ENCODE measurements at places on chromosomes 3 and 15.

- DNase-seq: no peak
Measured at GRCh38 chr3:16768956-16769355, 115.8 kb upstream of the PLCL2 start.

DNA sequence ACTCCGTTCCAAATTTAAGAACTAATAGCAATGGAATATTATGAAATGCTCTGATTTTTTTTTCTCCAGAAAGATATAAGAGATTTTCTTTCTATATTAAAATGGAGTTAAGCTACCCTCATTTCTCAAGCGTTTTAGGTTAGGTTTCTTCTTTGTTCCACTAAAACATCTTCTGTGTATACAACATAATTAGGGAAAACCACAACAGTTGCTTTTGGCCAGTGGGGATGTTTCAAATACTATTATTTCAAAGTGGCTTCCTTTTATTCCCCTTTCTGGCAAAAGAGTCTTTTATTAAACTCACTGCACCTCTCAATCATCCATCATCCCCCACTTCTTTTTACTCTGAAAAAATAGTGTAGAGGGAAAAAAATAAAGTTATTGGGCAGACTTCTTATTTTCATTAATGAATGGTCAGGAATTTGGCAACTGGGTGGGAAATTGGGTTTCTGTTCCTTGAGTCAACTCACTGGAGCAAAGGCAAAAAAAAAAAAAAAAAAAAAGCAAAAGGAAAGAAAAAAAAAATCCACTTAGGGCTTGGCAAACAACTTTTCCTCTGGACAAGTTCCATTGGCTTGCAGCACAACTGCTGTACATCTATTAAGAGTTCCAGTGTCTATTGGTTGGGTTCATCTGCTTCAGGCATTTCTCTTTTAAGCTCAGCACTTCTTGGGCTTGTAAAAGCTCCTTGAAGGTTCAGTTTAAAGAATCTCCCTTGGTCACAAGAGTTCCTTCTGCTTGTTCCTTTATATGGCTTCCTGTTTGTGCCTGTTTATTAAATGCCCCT is 963.4 kb downstream of the ROBO1 start:
- no peak for DNase-seq

DNA sequence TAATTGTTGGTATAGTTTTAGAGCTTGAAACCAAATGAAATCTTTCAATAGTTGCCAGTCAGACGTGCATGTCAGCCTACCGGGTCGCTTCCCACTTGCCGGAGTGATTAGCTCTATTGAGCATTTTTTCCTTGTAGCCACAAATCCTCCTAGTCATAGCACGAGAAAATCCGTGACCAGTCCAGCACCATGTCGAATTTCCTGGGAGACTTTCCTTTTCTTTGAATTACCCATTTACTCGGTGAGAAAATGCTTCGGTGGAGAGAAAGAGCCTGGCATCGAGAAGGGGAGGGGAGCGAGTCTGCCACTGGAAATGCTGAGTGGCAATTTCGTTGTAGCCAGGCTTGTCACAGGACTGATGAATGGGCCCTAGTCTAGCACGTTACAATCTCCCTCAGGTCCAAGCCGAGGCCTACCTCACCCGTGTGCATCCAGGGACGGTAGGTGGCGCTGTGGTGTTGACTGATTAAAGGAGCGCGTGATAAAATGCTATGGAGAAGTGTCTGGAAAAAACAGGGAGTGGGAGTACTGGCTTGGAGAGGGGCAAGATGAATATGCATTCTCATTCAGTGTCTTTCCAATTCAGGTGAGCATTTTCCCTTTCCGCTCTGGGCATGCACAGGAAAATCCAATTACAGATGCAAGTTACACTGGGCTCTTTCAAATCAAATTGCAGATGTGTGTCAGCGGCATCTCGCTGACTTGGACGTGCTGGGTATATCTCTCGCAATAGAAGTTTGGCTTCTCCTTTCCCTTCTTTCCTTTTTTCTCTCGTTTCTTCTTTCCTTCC is 238.8 kb downstream of the EDEM1 start:
- DNase-seq: peak; percentile 31

DNA sequence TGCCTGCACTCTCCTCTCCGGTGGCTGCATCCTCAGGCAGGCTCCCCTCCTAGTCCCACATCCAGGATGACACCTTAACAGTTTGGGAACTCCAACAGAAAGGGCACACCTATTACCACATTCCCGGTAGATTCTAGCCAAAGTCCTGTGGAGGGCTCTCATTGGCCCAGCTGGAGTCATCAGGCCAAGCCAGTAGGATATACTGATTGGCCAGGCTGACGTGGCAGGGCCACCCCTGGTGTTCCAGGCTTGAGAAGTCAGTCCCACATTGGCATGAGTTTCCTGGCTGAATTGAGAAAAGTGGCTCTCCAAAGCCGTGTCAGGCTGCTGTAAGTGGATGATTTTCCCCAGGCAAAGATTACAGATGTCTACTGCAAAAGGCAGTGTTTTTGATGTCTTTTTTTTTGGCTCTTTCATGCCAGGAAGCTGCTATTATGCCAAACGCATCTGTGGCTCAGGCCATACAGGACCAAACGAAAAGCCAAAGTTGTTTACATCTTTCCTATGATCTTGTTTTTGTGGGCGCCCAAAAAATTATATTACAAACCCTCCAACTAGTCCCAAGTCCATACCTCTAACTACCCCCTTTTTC is 6.6 kb upstream of the BLM start:
- no peak for DNase-seq

DNA sequence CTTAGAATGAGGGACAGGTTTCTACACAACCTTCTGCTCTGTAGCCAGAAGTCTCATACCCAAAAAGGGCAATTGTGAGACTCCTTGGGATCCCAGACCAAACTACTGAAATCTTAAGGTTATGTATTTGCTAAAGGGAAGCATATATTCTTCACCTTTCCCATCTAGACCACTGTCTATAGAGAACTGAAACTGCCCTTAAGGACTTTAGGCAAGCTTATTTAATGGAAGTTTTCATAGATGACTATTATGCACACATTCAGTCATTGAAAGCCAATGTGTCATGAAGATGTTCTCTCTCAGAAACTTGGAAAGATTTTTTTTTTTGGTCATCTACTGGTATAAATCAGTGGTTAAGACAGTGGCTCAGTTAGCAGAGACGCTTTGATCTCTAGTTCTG is 365.3 kb downstream of the MCTP2 start:
- DNase-seq: no peak

DNA sequence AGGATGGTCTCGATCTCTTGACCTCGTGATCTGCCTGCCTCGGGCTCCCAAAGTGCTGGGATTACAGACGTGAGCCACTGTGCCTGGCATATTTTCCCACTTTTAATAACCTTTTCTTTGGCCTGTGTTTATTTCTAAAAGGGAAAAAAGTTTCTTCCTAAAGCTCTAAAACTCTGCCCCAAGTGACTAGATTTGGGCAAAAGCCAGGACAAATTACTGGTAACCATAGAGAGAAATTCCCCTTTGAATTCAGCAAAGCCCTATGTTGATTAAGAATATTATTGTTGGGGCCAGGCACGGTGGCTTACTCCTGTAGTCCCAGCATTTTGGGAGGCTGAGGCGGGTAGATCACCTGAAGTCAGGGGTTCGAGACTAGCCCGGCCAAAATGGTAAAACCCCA is 11.5 kb upstream of the TRPM7 start:
- no peak for DNase-seq

- no peak for DNase-seq
Measured at GRCh38 chr15:63240109-63240508, 37.3 kb upstream of the APH1B start.

- DNase-seq: no peak
Measured at GRCh38 chr15:58520936-58521292, 89.1 kb downstream of the LIPC start.

- DNase-seq: no peak
Measured at GRCh38 chr3:172973799-172974198, 167.2 kb downstream of the SPATA16 start.

DNA sequence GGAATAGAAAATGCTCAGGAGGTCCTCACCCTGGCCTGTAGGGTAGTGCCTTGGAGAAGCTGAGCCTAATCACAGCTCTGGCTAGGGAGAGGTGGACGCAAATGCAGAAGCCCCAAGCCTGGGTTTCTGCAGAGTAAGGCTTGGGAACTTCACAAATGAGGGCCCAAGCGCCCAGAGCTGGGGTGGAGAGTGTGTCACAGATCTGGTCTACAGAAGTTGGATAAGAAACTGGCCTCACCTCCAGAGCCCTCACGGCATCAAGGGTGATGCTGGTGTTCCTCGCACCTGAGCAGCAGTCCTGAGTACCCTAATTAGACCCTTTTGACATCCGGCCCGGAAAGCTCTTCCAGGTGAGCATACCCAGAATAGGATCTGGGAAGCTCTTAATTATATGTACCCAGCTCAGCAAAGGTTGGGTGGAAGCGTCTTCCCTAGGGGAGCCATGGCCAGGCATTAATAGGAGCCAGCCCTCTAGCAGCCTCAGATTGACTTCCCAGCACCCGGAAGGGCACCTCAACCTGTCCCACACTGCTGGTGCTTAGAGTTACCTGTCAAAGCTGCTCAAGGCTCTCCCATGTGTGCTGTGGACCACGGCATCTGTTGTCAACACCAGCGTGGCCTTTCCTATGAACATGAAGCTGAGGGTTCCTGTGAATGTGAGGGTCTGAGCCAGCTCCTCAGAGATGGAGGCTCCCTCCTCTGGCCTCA is 31.8 kb downstream of the RBM5 start:
- no peak for DNase-seq

DNA sequence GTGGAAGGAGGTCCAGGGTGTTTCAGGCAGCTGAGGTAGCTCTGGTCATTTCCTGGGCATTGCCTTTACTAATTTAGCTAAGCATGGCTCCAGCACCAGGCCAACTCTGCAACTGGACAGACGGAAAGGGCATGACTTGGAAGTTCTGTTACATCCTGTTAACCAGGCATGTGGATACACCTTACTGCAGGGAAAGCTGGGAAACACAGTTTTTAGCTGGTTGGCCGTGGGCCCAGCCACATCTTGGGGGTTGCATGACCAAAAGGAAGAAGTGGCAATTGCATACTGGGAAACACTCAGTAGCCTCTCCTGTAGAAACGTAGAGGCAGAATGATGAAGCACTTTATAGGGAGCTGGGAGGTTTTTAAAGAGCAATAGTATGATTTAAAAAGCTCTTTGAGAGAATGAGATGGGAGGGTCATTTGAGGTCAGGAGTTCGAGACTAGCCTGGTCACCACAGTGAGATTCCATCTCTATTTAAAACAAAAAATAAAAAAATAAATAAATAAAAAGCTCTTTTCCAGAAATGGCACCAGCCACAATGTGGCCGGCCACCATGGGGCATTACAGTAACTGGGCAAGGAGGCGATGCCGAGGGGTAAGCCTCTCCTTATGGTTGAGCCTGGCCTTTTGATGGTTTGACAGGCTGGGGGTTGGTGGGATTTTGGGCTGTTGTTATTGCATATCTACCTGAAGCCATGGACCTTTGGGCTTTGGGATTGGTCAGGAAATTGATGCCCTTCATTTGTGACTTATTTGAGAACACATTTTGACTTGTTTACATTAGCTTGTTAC is 28.6 kb downstream of the TRAK1 start:
- DNase-seq: no peak

- DNase-seq: no peak
Measured at GRCh38 chr3:123683505-123684154, 98.8 kb upstream of the HACD2 start.

DNA sequence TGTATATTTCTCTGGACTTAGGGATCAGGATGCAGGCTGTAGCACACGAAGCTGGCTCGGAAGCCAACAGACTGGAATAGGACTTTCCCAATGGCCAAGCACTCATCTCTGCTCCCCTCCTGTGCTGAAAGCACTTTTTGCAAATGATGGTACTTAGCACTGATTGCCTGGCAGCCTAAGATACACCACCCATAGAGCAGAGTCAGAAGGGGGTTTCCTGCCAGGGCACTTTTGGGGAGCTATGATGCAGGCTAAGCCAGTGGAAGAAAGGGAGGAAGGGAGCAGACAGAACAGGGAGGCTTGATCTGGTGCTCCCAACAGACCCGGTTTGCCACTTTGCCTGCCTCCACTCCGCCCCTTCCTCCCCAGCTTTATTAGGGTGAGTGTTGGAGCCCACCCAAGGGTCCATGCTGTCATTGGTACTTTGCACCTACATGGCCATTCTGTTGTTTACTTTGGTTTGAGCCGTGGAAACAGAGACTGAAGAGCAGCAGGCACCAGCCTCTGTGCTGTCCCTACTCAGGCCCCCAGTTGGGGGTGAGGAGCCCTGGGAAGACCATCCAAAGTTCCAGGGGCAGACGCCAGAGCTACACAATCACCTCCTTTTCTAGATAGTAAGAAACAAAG is 15.9 kb downstream of the BSN start:
- no peak for DNase-seq

DNA sequence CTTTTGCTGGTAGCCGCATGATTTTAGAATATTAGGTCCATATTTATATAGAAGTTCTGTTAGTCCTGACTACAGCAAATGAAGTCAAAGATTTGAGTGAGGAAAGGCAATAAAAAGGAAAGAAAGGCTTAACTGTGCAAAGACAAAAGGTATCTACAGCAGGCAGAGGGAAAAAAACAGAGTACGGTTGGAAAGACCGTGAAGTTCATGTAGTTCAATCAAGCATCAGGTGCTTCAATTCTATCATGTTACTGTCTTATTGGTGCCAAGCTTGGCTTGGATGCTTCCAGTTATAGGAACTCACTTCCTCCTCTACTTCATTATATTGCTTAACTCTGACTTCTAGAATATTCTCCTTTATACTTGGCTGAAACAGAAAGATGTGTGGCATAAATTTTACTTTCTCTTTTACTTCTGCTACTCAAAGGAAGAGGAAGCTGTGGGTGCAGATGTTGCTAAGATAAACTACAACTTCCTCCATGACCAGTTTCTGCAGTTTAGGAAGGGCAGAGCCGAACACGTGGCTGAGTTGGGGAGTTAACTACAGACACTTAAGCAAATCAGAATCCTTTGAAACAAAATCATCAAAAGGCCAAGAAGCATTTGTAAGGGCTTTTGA is 72.6 kb upstream of the ZBED2 start:
- DNase-seq: no peak

- DNase-seq: no peak
Measured at GRCh38 chr3:81788610-81789009, 27.2 kb upstream of the GBE1 start.

DNA sequence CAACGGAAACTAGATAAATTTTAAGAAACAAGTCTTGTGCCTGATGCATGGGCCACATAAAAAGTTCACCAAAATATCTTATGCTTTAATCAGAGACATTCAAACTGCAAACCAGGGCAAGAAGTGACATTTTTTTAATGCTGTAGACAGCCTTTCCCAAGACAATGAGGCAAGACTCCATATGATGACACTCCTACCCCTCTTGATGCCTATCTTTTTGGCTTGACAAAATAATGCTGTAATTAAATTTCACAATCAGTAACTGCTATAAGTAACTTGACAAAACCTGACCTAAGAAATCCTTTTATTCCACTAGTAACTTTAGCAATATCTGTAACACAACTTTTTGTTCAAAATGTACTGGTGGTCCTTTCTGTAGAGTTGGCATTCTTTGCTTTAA is 48.7 kb downstream of the ECT2 start:
- no peak for DNase-seq

GRCh38 chr3:120281261-120281660 is 3.8 kb downstream of the GPR156 start:
- DNase-seq: no peak

- no peak for DNase-seq
Measured at GRCh38 chr3:107644631-107645030, 121.9 kb downstream of the BBX start.
